ENCODE measurements at places on chromosomes 6 and 20.

- no peak for DNase-seq
These were observed 14.6 kb downstream of the NRSN1 start for GRCh38 chr6:24140591-24140990.

DNA sequence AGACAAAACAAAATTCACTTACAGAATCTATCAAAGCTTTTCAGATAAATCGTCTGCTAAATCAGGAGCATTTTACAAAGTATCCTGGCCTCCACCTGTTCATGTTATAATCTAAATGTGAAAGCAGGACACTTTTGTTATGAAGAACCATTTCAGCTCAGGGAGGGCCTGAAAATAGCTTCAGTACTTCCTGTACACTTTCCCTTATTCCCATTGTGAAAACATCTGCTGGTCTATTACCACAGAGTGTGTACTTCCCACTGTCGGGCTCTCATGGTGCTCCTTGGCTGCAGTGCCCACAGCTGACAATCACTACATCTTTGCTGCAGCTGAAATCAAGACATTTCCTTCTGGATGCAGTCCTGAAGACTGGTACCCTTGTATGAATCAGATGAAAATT lies 128.1 kb downstream of the OPRM1 start:
- DNase-seq: no peak

DNA sequence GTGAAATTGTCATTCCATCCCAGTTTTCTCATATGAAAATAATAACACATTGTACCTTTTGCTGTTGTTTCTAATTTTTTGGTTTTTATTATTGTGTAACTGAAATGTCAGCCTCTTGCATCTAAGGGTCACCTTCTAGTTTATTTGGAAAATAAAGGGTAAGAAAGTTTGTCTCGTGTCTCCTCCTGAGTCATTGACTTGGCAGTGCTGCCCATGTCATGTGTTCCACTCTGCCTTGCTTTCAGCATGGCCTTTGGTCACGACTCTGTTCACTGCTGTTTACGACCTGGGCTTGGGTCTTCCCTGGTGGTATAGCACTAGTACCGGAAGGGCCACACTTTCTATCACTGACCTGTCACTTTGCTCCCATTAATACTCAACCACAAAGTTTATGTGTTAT lies 171.4 kb upstream of the RSPO3 start:
- DNase-seq: no peak

DNA sequence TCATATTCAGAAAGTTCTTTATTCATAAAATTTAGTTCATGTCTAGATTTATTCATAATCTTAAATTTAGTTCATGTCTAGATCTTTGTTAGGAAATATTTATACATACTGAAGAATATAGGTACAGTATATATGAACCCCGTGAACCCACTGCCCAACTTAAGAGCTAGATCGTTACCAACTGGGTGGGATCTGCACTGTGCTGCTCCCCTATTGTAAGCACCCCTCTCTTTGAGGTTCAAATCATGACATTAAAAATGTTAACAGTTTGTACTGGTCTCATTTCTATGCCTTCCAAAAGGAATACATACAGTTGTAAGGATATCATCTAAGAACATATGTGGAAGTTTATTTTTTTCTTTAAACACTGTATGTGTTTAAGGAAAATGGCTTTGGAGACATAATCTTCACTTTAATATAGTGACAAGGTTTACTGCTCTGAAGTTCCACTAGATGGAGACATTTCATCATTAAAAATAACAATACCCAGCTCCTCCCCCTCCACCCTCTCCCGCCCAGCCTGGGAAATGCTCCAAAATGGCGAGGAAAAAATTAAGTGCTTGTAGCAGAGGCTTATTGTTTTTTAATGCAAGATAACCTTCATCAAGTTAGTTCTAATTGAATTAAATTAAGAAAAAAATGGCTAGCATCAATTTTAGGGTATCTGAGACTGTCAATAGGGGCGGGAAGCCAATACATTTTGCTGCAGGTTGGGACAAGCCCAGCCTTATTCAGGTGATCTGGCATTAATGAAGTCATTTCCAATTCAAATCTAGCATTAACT lies 104.1 kb upstream of the TRAF3IP2 start:
- DNase-seq: no peak

- DNase-seq: no peak
These were observed 267.6 kb upstream of the SGK1 start for GRCh38 chr6:134585517-134585873.

DNA sequence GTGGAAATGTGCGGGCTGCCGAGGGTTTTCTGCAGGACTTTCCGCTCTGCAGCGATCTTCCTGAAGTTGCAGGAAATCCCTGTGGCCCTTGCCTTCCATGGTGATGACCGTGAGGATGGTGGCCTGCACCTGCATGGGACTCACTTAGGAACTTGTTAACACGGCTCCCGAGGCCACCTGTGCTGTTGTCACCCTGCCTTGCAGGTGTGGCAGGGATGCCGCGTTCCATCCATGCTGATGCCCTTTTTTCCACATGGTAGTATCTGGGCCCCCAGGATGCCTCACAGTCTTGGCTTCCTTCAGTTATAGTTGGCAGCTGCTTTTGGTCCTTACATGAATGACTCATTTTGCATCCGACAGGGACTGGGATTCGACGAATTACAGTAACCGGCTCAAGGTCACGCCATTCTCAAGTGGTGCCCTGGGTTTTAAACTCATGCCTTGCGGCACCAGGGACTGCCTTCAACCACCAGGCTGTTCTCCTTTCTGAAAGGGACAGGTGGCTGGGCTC lies 37.2 kb downstream of the SYNJ2 start:
- DNase-seq: no peak

- DNase-seq: no peak
These were observed 221.7 kb upstream of the TAB2 start for GRCh38 chr6:149095842-149096241.

DNA sequence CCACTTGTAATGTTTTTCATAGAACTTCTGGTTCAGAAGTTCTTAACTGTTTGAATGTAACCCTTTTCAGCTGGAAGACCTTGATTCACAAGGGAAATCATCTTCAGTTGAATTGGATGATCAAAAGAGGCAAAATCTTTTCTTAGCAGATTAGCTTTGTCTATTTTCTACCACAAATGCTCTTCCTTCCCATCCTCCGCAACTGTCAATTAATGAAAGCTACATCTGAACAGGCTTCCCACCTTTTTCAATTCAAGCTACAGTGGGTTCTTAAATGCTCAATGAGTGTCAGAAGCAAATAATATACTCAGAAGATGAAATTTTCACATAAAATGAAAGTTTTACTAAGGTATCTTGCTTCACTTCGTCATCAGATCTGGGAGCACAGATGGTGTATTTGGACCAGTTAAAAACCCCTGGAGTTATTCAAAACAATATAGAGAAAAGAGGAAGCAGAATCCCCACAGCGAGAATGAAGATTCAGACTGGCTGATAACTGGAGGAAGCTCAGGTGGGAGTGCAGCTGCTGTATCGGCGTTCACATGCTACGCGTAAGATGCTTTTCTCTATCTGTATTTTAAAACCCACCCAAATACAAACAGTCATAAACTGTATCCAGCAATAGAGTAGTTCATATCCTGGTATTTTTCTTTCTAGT lies 19.4 kb downstream of the QRSL1 start:
- no peak for DNase-seq

- DNase-seq: no peak
These were observed 208.1 kb downstream of the PLCB4 start for GRCh38 chr20:9276966-9277468.

- DNase-seq: no peak
These were observed 114.2 kb upstream of the LY86 start for GRCh38 chr6:6474170-6474920.

DNA sequence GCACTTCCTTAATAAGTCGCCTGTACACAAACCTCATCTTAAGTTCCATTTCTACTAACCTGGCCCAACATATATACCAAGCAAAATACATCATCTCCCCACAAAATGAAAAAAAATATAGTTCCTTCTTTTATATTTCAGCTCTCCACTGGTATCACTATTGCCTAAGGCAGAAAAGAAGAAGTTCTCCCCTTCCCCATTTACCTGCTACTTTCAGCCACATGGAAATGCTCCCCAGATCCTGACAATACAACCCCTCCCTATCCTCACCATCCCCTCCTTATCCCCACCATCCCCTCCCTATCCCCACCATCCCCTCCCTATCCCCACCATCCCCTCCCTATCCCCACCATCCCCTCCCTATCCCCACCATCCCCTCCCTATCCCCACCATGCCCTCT lies 175.7 kb downstream of the LINC00237 start:
- DNase-seq: no peak

- no peak for DNase-seq
These were observed at the start of gene OGFRL1 for GRCh38 chr6:71288228-71289038. Gene OGFRL1 (plus strand): TSS chr6:71288811. CDS start chr6:71288937, 126 bp downstream.

GRCh38 chr20:20360464-20360863 lies 7.4 kb upstream of the INSM1 start:
- no peak for DNase-seq

- DNase-seq: no peak
These were observed 229.8 kb upstream of the CEP162 start for GRCh38 chr6:84457276-84457675.

- no peak for DNase-seq
These were observed 65.6 kb downstream of the CDC5L start for GRCh38 chr6:44453146-44453545.

DNA sequence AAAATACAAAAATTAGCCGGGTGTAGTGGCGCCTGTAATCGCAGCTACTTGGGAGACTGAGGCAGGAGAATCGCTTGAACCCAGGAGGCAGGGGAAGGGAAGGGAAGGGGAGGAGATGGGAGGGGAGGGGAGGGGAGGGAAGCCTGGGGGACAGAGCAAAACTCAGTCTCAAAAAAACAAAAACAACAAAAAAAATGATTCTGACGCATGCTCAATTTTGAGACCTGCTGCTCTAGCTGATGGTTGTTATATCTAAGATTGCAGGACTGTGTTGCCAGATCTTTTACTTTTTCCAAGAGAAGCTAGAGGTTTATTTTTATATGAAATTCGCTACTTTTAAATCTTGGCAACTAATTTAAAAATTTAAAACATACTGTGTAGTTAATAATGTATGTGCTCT lies 2.4 kb upstream of the WFDC2 start:
- DNase-seq: no peak

- no peak for DNase-seq
These were observed 9.7 kb downstream of the LRRN4 start for GRCh38 chr20:6044115-6044514.

DNA sequence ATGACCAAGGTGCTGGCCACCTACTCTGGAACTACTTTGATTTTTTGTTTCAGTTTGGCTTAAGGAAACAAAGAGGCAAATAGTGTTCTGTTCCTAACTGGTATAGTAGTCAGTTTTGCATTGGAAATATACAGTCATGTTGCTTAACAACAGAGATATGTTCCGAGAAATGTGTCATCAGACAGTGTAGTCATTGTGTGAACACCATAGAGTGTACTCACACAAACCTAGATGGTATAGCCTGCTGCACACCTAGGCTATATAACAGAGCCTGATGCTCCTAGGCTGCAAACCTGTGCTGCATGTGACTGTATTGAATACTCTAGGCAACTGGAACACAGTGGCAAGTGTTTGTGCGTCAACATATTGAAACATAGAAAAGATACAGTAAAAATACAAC lies 80.4 kb downstream of the ARID1B start:
- DNase-seq: no peak

DNA sequence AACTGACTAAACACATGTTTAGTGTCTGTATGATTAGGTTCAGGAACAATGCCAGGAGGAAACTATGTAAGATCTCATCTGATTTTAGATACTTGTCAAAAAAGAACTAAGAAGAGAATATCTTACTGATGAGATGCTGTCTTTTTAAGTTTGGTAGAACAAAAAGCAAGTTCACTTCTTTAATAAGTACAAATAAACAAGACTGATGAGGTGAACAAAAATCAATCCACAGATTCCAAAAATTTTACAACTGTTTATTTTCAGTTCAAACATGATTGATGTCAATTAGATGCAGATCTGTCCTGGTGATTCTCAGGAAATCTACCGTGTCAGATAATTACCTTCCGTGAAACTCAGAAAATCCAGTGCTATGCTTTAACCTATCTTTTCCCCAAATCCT lies 24.9 kb downstream of the EPHA7 start:
- DNase-seq: no peak

GRCh38 chr20:6886065-6886729 lies 118.7 kb downstream of the BMP2 start:
- DNase-seq: no peak

GRCh38 chr6:135880066-135880972 lies 28.8 kb downstream of the PDE7B start:
- no peak for DNase-seq

DNA sequence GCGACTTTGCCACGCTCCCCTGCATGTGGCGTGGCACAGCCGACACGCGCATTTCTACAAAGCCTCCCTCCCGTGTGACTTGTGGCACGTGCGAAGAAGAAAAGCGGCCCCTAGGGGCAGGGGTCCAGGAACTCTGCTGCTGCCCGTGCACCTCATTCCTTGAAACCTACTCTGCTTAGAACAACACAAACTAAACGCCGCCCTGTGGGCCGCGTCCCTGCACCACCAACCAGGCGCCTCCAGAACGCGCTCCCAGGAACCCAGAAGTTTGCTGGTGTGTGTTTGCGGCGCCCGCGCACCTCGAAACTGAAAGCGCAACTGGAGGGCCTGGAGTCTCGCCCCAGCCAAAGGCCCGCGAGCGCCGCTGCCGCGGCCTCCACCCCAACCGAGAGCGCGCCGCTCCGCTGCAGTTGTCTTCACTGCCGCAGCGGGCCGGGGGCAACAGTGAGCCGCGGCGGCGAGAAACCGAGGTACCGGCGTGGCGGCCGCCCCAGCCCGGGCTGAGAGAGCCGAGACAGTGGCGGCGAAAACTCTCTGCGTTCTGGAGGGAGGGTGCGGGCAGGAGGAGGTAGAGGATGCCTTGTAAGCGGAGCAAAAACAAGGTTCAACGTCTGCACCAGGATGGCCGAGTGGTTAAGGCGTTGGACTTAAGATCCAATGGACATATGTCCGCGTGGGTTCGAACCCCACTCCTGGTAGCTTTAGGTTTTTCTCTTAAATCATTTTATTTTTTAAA lies 65.8 kb downstream of the STX11 start:
- peak; percentile 78 for DNase-seq

DNA sequence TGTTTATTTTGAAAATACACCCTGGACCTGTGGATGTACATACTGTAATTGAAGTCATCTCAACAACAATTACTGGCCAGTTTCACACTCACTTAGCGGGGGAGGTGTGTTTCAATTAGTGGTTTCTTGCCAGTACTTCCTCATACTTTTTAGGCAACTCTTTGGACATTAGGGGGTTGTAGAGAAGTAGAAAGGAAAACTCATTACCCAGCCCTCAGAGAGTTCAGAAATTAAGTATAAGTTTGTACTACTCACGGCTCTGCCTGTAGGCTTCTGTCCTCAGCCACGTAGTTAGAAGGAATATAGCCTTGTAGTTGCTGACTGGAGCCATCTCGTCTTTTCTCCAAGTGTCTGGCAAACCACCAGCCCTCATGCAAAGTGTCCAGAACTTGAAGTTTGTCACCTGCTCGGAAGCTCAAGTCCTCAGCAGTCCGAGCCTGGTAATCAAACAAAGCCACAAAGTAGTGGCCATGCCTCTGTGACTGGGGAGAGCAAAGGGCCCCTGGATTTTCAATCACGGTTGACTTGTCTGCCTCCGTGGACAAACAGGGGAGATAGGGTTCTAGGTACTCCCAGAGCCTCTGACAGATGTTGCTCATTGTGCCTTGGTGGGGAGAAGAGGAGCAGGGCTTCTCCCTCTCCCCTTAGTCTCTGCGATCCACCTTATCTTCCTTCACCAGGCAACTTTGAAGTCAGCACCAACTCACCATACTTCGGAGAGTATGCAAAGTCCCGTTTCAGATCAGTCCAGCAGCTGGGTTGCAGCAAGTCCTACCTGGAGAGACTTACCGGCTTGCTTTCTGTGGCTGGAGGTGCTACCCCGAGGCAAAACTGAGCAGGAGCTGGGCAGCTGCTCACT lies 749 bp downstream of the FRK start:
- no peak for DNase-seq

- no peak for DNase-seq
These were observed 136.6 kb downstream of the GMDS start for GRCh38 chr6:2108700-2109306.
